ENCODE measurements at places on chromosomes 7 and 10.
A peak's percentile ranks its signal among the peaks of the same experiment; 100 is the strongest.

GRCh38 chr10:133088956-133089800, 1.5 kb downstream of the ADGRA1 start:
- no peak for DNase-seq

DNA sequence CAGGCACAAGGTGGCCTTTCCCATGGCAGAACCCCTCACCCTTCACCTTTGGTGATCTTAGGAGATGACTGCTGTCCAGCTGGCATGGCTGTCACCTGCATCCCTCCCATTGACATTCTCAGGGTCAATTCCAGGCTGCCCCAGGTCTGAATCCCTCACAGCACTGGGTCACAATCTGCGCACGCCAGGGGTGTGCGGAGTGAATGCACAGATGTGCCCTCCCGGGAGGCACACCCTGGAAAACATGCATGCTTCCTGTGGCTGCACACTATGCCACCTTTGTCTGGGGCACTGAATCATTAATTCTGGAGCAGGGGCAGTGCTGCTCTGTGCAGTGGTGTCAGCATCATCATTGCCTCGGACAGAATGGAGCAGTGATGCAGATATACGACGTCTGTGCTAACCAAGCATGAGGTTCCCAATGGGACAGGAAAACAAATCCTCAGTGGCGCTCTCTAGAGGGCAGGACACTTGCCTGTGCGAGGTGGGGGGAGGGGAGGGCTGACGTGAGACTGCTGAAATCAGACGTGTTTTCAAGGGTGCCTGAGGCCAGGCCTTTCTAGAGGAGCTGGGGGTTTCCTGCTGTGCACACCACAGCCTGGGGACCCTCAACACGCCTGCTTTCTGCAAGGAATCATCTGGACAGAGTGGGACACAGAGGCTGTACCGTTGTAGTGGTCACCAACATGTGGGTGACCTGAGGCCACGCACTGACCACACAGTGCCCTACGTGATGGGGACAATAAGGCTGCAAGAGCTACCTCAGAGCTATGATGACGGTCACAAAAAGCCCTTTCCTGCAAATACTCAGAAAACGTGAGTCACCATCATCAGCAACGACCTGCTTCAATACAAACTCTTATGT, 77.9 kb downstream of the HIPK2 start:
- peak; percentile 2 for DNase-seq

GRCh38 chr10:86857128-86857721, 100.2 kb downstream of the MMRN2 start:
- no peak for DNase-seq

GRCh38 chr10:69815104-69815503, 13.4 kb downstream of the COL13A1 start:
- no peak for DNase-seq
